ENCODE measurements at places on chromosomes 7 and 10.

- DNase-seq: no peak
These were observed 114.2 kb downstream of the PRKAG2 start for GRCh38 chr7:151762583-151763245.

DNA sequence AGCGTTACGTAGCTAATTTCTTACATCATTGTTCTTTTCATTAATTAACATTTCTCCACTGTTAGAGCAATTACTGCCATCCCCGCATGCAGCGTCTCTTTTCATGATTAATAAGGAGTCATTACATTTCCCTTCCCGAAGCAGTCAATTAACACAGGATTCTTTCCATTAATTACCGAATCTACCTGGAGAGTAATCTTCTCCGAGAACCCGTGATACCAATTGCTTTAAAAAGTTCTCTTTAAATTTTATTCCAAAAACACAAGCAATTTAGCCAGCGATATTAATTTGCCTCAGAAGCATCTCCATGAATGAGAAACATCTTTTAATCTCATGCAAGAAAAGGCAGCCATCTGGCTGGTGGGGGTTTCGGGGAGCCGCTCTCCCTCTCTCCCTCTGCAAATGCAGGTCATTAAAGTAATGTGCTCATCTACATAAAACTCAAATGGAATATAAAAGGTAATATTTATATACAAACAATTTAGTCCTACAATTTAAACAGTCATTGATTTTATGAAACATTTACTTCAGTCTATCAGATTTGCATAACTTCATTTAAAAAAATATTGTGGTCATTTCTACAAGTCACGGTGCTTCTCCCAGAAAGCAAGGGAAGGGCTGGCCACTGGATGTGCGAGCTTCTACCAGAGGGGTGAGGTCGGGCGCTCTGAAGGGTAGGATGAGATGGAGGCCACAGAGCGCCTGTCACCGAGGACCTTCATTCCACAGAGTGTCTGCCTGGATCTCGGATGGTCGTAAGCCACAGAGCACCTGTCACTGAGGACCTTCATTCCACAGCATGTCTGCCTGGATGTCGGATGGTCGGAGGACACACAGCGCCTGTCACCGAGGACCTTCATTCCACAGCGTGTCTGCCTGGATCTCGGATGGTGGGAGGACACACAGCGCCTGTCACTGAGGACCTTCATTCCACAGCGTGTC lies 145.0 kb downstream of the WDR37 start:
- no peak for DNase-seq

- DNase-seq: no peak
These were observed 1.8 kb downstream of the DDIT4 start for GRCh38 chr10:72275351-72276012.

DNA sequence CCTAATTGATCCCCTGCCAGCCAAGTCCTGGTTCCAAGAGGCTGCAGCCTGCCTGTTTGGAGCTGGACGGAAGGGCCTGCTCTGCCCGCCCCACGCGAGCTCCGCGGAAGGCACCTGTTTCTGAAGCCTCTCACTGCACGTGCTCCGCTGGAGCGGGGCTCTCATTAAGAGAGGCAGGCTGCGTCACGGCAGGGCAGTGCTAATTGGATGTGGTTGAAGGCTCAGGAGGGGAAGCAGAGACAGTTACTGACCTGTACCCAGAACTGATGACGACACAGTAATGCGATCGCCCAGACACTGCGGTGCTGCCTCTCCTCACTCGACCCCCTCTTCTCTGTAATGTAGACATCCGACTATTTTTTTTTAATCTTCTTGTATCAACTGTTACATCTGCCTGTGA lies 411.1 kb upstream of the MGMT start:
- DNase-seq: no peak

- no peak for DNase-seq
These were observed 117.7 kb downstream of the APBB1IP start for GRCh38 chr10:26555719-26556368.

DNA sequence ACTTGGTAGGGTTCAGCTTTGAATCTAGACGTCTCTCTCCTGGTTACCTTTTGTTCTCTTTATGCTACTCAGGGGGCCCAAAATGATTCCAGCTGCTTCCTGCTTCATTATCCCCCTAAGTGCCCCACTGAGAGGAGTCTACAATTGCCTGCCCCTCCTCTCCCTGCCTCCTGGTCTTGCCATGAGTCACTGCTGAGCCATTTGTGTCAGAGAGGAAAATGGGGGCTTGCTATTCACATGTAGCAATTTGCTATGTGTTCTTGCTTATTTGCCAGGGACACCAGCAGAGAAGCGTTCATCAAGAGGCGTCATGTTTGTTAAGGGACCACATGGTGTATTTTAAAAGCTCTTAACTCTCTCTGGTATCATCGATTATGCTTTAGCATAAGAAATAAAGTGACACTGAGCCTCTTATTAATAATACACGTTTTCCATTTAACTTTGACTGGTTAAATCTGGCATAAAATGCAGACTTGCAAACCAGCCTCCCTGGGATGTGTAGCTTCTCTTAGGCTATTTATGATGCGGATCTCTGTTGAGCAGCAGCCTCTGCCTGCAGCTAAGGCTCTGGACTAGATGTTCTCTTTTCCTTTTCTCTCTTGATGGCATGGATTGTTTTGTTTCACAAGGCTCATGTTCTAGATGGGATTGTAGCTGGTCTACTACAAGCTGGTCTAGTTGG lies 239.3 kb downstream of the AUTS2 start:
- DNase-seq: peak; percentile 94

DNA sequence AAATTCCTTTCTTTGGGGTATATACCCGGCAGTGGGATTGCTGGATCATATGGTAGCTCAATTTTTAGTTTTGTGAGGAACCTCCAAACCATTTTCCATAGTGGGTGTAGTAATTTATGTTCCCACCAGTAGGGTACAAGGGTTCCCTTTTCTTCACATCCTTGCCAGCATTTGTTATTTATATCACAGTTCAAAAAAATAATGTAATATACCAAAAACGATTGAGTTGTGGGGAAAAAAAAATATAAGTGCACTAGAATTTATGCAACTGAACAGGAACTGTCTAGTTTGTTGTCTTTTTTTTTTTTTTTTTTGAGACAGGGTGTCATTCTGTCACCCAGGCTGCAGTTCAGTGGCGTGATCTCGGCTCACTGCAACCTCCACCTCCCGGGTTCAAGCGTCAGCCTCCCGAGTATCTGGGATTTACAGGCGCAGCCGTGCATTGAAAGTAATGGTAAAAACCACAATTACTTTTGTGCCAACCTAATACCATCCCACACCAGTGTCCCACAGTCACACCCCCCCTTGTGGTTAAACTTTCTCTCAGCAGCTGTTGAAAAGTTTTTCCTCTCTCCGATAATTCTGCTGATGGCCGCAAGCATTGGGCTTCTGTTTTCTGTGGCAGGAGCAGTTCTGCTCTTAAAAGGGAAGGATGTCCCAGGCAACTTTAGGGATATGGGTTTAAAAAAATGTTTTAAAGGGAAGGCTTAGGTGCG lies 6.8 kb upstream of the LAT2 start:
- DNase-seq: no peak

DNA sequence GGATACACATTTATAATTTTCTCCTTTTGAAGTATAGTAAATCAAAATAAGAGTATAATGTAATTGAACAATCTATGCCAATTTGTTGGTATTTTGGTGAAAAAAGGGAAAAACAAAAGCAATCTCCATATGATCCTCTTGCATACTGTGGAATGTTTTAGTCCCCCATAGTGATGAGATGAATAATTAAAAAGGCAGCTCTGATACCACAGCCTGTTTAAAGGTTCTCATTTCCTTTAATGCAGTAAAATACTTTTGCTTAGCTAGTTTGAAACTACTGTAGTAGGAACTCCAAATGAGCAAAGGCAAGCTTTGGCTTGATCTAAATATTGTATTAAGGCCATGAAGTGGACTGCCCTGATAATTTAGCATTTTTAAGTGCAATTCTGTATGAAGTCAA lies 77.6 kb downstream of the VTI1A start:
- no peak for DNase-seq

DNA sequence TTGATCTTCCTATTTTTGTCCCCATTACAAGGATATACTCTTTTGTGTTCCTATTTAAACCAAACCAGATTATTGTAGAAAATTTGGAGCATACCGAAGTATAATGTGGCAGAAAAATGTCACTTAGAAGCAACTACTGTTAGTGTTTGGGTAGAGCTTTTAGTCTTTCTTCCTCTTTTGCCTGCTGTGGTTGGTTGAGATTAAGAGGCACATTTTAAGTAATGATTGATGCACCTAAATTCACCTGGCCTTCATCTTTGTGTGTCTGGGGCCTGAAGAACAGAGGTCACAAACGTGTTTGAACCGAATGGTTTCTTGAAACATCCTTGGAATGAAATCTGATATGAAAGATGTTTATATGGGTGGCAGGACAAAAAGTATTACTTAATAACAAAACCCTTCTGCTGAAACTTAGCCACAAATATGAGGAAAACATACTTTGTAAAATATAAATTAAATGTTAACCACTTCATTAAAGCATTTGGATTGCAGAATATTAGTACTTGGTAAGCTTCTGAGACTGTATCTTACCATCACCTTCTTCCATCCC lies 2.6 kb downstream of the BPGM start:
- DNase-seq: no peak

GRCh38 chr10:22534849-22535604 lies 179.4 kb downstream of the PIP4K2A start:
- no peak for DNase-seq

DNA sequence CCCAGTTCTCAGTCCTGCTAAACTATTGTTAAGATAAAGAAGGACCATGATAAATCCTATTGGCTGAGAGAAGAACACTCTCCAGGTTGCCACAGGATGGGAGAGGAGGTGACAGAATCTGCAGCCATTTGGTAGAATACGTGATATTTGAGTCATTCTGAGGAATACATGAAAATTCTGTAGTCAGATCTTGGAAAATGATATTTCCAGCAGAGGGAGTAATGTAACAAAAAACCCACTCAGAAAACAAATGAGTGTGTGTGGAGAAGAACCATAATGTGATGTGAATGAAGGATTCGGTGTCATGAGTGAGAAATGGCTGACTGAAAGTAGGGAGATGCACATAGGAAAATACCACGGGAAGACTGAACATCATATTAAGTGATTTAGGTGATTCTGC lies 128.5 kb upstream of the PFKP start:
- no peak for DNase-seq
